ENCODE measurements at places on chromosomes 1 and 21.
A peak's percentile ranks its signal among the peaks of the same experiment; 100 is the strongest.

- no peak for DNase-seq
Measured at GRCh38 chr1:113531321-113531720, 141.0 kb downstream of the MAGI3 start.

DNA sequence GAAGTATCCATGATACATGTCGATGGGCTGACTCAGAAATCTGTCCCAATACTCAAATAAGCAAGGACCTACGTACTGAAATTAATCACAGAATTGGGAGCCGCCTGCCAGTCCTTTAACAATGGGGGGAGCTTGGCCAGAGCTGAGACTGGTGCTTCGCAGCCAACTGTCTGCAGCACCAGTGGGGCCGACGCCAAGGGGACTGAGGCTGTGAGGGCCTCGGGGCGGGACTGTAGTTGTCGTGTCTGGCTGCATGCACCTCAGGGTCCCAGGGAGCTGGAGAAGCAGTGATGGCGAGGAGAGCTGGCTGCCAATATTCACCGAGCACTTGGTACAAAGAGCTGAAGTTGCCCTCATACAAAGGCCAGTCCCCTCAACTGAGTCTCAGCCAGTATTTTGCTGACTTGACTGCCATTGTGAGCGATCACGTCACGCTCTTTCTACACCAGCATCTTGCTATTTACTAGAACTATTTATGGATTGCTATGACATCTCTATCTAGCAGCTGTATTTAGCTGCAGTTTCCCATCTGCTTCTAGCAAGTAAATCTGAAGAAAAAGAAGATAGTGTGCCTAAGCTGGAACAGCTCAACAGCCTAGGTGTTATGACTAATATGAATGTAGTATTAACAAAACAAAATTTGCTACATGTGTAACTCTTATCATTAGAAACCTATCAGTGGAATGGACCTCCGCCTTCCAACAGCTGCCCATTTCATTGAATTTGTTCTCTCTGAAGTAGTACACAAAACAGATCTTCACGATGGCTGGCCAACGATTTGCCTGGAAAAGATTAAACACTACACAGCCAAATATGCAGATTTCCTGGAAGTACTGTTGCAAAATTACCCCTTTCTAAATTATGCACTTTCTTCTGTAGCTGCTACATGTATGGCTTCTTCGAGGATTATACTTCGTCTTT lies 29.1 kb downstream of the EVI5 start:
- no peak for DNase-seq

DNA sequence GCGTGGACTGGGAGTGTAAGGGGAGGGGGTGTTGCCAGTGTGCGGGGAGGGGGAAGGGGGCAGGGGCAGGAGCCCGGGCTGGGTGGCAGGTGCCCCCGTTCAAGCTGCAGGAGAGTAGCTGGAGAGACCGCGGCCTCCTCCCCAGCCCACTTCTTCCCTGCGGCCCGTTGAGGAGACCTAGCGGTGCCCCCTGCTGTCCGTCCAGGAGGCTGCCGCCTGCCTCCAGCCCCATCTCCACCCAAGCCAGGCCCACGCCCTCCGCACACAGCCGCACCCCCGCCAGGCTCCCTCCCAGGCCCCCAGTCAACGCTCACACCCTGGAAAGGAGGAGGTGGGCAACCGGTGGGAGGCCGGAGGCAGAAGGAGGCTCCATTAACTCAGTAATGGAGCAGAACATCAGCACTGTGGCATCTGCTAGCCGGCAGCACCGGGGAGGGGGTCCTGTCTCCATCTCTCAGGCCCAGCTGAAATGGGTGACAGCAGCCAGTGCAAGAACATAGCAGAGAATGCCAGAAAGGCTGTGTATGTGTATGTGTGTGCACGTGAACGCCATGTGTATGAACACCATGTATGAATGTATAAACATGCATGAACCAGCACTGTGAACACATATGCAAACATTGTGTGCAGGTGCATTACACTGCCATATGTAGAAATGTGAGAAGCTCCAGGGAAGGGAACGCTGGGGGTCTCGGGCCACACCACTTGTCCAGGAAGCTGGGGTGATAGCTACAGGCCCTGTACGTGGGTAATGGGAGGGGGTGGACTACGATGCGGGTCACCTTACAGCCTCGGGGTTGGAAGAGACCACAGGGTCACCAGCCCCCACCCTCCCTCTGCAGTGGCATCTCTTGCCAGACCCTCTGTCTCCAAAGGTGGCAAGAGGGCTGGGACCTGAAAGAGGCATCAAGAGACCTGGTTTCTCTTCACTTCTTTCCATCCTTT lies 84.6 kb downstream of the SYT2 start:
- DNase-seq: peak; percentile 23

DNA sequence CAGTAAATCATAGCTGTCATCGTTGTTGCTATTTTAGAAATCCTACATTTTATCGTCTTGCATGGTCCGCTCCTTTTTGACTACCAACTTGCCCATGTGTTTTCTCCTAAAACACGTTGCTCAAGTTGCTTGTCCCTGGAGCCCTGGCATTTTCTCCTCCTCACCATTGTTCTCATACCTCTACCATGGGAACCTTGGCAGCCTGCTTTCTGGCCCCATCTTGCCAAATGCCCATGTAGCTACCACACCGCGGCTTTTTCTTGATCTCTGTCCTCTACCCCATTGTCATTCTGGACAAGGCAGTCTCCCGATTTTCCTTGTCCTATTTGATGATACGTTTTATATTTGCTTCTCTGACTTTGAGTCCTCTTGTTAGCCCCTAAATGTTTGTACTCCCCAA lies 50.2 kb downstream of the MRPS6 start:
- no peak for DNase-seq

DNA sequence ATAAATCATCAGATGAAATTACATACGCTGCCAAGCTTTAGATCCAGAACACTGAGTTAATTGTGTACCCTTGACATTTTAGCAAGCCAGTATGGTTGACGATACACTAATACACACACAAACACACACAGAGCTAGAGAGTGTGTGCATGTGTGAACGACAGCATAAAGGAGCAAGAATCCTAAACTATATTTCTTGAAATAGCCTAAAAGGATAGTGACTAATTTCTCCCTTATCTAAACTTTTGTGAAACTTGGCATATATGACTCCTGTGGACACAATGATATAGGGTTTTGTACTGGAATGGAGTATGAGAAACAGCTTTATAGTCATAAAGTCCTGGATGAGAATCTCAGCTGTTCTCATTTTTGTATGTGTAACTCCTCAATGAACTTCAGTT lies 65.1 kb upstream of the DMRTA2 start:
- DNase-seq: no peak

DNA sequence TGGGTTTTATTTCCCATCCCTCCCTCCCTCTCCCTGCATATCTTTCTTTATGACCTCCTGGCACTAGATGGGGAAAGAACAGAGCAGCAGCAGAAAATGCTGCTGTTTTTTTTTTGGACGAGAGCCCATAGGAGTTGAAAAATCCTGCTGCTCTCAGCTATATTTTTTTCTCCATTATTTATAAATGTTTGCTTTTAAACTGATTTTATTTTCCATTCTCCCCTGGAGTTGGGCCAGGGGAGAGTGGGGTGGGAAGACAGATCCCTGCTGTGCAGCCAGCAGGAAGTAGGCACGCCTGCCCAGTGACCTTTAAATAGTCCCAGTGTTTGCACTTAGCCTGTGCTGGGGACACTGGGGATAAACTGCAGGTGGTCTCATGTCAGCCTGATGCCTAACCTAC lies 17.4 kb downstream of the SFT2D2 start:
- DNase-seq: no peak

- no peak for DNase-seq
Measured at GRCh38 chr21:43908167-43908566, 43.1 kb downstream of the AGPAT3 start.

- DNase-seq: no peak
Measured at GRCh38 chr1:29029667-29030066, 94.0 kb downstream of the TMEM200B start.

- no peak for DNase-seq
Measured at GRCh38 chr1:11700601-11701467, 9.3 kb downstream of the DRAXIN start.

- DNase-seq: no peak
Measured at GRCh38 chr1:194940336-194941030, 1667.8 kb downstream of the KCNT2 start.

DNA sequence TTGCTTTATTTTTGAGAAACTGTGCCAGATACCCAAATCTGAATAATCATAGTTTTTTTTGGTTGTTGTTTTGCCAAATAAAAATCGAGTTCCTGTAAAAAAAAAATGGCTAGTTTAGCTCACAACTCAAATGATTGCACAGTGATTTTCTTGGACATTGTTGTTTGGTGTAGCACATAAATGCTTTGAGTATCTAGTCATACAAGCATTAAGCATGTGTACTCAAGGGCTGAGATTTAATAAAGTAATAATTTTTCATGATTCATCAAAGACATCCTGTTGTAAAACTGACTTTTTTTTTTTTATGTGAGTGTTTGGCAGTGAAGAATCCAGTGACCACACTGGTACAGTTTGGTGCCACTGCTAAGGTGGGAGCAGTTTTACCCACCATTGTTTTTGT lies 18.8 kb downstream of the ITSN1 start:
- no peak for DNase-seq

DNA sequence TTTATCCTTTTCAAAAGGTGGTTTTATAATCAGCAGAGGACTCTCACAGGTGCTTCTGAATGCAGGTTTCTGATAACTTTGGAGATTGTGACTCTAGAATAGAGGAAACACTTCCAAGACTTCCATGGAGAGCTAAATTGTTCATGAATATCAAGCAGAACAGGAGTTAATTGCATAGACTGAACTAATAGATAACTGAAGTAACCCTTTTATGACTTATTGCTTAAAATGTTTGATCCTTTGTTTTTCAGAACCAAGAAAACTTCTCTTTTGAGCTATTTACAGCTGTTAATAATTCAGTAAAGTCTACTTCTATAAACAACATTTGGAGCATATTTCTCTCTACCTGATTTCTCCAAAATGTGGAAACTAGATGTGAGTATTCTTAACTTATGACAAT lies 19.9 kb downstream of the TEX46 start:
- no peak for DNase-seq

- DNase-seq: no peak
Measured at GRCh38 chr1:160427625-160428024, 27.3 kb downstream of the VANGL2 start.

GRCh38 chr1:117658676-117659075 lies 52.8 kb downstream of the TENT5C start:
- no peak for DNase-seq

DNA sequence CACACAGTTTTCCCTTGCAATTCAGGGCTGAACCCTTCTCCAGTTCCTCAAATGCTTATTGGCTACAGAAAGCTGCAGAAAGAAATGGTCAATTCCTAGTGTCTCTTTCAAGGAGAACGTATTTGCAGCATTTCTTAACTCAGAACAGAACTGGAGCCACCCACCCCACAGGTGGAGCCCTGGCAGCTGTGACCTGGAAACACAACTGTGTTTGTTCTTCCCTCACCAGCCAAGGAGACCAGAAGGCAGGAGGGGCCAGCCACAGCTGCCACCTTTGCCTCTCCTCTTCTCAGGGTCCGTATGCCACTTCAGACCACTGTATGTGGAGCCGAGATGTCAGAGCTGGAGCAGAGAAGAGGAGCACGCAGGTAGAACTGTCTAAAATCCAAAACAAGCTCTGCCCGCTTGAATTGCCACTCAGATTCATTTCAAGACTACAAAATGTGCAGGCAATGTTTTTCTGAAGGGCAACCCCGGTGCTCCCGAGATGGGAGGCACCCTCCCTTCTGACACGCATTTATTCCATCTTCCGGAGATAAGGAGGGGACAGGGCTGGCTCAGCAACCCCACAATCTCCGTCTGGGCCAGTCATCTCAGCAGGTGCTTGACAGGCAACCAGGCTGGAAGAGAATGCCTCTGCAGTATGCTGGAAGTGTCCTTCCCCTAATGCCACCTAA lies 16.7 kb downstream of the CD247 start:
- DNase-seq: no peak
